ENCODE measurements at places on chromosomes 2 and 18. TPM values are rescaled to one million over a fixed set of nuclear protein-coding genes. Genes with fewer than 3 reads are reported as not detected.

DNA sequence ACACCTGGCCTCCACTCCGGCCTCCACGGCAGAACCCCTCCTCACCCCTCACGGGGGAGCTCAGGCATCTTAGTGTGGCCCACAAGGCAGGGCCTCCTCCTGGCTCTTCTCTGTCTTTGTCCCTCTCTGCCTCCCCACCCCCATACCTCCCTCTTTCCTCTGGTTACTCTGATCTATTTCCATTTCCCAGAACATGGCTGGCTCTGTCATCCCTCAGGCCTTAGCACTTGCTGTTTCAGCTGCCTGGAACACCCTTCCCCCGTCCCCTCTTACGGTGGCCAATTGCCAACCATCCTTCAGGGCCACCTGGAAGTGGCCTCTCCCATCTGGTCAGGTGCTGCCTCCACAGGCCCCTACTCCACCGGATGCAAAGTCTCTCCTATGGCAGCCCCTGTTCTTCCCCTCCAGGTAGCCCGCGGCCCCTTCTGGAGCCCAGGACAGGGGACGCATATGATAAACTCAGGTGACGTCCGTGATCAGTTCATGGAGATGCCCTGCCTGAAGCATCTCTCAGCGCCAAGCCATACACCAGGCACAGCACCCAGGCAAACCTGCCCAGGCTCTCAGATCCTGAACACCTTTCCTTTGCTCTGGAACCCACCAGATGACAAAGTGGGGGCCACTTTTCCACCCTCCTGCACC, 3.6 kb upstream of the ECEL1 start:
- DNase-seq: no peak

GRCh38 chr2:188997263-188997662, 23.1 kb downstream of the COL3A1 start:
- no peak for DNase-seq

DNA sequence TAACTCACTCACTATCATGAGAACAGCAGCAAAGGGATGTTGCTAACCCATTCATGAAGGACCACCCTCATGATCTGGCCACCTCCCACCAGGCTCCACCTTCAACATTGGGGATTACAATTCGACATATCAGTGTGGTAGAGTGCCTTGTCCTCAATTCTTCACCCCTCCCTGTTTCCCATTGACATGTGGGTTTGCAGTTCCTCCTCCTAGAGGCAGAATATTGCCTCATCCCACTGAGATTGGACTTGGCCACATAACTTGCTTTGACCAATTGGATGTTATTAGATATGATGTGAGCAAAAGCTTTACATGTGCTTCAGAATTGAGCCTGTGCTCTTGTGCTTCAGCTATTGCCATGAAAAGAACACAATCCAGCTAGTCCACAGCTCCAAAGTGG, 217.0 kb upstream of the CXCR4 start:
- DNase-seq: no peak

- no peak for DNase-seq
Measured at GRCh38 chr2:123687064-123687463, 338.0 kb upstream of the CNTNAP5 start.

- no peak for DNase-seq
Measured at GRCh38 chr2:64837925-64838641, 151.1 kb upstream of the SLC1A4 start.

DNA sequence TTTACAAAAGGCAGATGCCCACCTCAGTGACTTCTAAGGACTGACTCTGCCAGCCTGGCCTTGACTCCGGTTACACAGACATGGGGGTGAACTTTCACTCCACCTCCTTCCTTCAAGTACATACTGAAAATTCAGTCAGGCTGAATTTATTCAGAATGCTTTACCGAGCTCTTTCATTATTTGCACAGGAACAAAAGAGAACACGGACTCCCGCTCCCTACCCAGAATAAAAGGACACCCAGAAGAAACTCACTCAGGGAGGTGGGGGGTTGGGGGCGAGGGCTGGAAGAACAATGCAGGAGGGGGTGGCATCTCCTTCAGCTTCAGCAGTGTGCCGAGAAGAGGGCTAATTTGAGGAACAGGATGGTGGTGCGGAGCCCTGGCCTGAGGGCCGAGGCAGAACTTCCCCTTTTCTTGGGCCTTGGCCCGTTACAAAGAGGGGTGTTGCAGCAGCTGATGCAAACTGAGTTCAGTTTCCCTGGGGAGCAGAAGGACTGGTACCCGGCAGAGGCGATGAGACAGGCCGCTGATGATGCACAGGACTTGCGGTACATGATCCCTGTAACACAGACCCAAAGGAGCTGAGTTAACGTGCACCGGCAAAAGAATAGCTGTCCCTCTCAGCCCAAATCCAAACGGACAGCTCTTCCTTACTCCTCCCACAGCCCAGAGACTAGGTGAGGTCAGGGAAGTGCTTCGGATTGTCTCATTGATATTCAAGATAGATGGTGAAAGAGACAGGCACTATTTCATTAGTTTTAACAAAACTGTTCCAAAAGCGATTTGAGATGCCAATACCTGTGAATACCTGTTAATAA, 24.1 kb downstream of the LYPD1 start:
- DNase-seq: no peak

DNA sequence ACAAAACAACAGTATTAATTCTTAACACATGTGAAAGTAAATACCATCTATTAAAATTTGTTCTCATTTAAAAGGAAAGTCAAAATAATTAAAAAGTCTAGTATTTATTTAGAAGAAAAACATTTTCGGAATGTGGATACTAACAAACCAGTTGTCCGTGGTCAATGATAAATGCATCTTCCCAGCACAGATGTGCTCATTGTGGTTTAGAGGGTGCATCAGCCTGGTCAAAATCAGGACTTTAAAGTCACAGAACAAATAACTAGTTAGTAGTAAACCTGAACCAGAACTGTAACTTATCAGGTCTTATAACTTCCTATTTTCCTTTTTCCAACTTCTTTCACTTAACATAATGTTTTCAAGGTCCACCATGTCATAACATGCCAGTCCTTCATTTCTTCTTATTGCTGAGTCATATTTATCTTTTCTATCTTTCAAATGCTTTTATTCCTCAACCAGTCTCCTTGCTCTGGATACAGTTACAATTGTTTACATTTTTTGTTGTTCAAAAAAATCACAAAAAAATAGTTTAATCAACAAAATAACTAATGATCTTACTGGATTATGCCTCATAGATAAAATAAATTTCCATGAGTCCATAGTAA, 55.8 kb downstream of the ID2 start:
- no peak for DNase-seq

DNA sequence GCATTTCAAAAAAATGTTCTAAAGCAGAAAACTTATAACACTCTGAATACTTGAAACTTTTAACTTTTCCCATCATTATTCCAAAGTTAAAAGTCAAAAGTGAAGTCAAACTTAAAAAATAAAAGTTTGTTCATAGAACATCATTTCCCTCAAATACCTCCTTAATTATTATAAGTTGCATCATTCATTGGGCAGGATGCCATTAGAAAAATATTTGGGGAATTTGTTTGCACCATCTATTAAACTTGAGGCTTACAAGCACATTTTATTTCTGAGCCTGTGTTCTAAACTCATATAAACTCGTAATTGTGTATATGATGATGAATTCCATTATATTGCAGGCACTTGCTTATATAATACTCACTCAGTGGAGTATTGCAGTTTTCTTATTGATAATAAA, 588.0 kb upstream of the NRXN1 start:
- DNase-seq: no peak

DNA sequence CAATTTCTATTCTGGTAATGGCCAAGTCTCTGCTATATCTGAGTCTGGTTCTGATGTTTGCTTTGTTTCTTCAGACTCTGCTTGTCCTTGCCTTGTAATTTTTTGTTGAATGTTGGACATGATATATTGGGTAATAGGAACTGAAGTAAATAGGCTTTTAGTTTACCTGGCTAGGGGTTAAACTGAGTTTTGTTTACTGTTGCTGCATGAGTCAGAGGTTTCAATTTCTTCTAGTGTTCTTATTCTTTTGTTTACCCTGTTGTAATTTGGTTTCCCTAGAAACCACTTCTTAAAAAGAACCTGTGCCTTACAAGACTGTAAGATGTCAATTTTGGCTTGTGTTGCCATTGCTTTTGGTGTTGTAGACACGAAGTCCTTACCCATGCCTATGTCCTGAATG, 285.0 kb upstream of the KCNH7 start:
- DNase-seq: no peak

GRCh38 chr2:231201475-231201814, 3.0 kb downstream of the ARMC9 start:
- no peak for DNase-seq

GRCh38 chr2:233711312-233712008, 1.2 kb upstream of the UGT1A5 start:
- peak; percentile 92 for DNase-seq

DNA sequence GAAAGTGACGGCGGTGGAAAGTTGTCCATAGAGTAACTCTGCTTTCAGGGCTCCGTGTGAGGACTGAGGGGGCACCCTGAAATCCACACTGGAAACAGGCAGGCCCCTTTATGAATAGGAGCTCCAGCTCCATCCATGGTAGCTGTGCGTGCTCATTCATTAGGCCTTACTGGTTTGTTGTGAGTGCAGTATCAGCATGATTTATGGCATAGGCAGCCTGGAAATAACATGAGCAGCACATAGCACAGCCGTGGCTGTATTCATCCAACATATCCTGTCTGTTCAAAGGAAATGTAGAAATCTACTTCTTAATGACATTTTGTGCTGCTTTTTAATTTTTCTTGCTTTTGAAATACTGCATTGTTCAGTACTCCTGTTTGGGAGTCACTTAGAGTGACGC, 414.8 kb upstream of the RAB12 start:
- no peak for DNase-seq

GRCh38 chr2:64362562-64363026, 91.4 kb upstream of the LGALSL start:
- DNase-seq: no peak

- no peak for DNase-seq
Measured at GRCh38 chr2:675051-675450, 2.2 kb downstream of the TMEM18 start.

DNA sequence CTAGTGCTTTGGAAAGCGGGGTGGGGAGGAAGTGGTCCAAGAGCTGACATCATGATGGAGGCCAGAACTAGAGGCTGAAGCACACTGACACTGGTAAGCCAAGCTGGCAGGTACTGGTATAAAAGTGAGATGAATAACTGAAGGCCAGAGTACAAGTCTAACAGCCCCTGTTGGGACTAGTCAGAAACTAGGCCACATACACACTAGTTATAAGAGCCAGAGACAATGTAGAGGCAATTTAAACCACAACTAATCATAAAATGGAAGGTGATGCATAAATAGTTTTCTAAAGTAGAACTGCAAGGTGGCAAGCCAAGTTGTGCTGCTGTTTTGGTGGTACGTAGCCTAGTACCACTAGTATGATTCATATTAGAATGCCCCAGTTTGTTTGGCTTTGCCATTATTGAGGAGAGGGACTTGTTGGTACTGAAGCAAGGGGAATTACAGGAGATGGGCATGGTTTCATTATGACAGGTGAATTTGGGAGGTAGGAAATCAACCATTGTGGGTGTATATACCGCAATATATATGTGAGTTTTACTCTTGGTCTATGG, 57.6 kb downstream of the GDF7 start:
- DNase-seq: no peak

DNA sequence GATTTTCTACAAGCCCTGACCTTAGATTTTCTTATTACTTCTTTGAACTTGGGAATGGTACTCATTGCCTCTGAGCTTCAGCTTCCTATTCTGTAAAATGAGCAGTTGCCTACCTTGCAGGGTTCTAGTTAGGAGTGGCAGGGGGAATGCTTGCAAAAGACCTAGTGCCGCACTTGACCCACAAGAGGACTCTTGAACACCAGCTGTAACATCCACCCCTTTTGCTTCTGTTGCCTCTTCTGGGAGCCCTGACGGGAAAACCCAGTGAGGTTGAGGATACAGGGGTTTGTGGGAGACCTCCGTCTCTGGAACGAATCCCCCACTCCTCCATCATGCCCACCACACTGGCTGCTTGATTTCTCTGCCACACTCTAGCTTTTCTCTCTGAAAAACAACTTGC, 27.1 kb upstream of the LBH start:
- no peak for DNase-seq

DNA sequence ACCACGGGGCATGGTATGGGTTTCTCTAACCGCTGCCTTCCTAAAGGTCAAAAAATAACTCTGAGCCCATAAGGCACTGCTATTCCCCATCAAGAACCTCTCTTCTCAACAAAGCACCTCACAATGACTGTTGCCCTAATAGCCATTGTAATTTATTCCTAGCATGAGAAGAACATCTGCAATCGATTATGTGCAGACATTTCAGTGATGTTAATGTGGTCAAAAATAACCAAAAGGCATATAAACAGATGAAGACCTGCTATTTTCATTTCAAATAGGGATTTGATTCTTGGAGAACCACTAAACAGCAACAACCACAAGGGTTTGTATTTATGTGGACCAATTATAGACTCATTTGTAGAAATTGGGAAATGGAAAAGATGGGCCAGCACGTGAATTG, 356.6 kb downstream of the FBXO15 start:
- DNase-seq: no peak

DNA sequence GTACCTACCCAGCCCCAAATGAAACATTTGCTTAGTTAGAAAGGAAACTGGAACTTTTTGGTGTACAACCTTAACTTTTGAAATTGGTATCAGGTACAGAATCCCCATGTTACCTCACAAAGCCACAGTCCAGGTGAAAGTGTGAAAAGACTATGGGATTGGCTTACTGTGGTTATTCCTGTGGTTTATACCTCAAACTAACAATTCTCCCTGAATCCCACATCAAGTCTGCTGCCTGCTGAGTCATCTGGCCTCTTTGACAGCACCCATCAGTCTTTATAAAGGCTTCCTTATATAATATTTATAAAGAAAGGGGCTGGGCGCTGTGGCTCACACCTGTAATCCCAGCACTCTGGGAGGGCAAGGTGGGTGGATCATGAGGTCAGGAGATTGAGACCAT, 164.6 kb downstream of the TMEM247 start:
- DNase-seq: no peak

GRCh38 chr2:213279971-213280370, 4.3 kb upstream of the SPAG16 start:
- no peak for DNase-seq

GRCh38 chr18:48036226-48036625, 105.8 kb upstream of the SMAD2 start:
- no peak for DNase-seq

Gene ANKRD29
- 6.6 TPM for total RNA-seq

Gene IL36RN
- not detected for total RNA-seq

Gene KIF1A
- 214 TPM for total RNA-seq

Gene IL1B
- total RNA-seq: not detected

Gene NXPH2
- 8.3 TPM for total RNA-seq

Gene CFAP210
- 0.08 TPM for total RNA-seq

Gene CYP26B1
- 0.31 TPM for total RNA-seq

Gene SALL3
- total RNA-seq: 29.0 TPM

Gene CNGA3
- not detected for total RNA-seq

Gene SUMO1
- 246 TPM for total RNA-seq

Gene CCL20
- not detected for total RNA-seq

Gene SRBD1
- 44.3 TPM for total RNA-seq

Gene FNDC4
- 13.7 TPM for total RNA-seq

Gene CHRNG
- not detected for total RNA-seq

Gene DCC
- total RNA-seq: 0.70 TPM

Gene LONRF2
- 0.24 TPM for total RNA-seq

Gene MOCOS
- total RNA-seq: 7.2 TPM

All from GM23338 (cell line).